ENCODE measurements at places on chromosomes 3 and 15.

GRCh38 chr15:85988741-85989140 is 90.9 kb upstream of the AGBL1 start:
- DNase-seq, result no peak

DNA sequence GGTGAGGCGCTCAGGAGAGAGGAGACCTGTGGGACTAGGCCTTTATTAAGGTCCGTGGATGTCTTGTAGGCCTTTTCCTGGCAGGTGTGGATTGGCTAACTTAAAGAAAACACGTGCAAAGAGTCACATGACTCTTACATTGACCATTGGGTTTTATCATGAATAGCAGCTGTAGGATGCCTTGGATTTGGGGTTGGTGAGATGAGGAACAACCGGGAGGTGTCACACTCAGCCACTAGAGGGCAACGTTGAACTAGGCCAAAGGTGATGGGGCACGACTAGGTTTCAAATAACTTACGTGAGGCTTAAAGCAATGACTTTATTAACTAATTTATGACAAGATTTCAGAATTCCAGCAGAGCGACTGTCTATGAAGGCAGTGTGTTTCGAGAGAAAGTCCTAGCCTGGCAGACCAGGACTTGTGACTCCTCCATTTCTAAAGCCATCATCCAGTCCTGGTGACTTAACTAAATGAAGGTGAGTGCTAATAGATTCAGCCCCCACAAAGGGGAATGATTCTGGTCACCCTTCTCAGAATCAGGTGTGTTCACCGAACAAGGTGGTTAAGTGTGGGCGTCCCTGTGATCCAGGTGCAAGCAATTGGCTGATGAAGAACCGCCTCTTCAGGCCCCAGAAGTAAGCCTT is 345.6 kb downstream of the MCTP2 start:
- DNase-seq, result peak; percentile 0

DNA sequence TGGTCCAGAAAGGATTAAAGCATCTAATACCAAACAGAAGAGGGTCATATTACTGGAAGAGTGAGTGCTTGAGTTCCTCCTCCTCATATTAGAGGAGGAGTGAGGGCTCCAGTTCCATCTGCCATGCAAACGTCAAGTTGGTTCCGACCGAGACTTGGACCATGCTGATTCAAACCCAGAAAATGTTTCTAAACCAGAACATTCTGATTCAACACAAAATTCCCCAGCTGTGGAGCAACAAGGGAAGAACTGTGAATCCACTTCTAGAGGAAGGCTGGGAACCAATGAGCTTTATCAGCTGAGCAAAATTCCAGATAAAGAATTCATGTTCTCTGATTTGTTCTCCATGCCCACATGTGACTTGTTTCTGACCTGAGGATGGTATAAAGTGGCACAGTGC is 135.6 kb upstream of the WNT5A start:
- DNase-seq, result no peak

DNA sequence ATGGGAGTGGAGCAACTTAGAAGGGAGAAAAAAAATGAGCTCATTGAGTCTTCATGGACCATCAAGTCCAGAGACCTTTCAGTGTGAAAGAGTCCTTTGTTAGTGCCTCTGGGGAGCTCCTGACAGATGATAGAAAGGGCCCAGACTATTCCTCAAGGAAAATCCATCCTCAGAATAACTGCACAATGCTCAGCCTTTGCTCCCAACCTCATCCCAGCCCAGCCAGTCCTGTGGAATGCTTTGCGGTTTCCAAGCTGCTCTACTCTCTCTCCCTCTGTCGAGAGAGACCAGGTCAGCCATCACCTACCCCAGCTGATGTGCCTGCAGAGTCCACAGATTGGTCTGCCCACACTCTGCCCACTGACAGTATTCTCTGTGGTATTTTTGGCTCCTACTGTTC is 406.2 kb downstream of the MFSD1 start:
- DNase-seq, result no peak

DNA sequence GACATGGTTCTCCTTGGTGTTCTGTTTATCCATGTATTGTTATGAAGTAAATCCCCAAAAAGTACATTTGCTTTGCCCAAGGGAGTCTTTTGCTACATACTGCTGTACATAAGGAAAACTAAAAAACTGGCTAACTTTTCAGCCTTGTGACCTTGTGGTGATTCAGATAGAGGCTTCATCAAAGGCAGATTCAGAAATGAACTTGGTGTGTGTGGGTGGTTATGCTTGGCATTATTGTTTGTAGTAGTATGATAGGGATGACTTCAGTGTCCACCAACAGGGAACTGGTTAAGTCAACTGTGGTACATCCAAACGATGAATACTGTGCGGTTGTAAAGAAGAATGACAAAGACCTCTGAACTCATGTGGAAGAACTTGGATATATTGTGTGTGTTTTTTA is 75.6 kb upstream of the CHRNB4 start:
- peak; percentile 51 for DNase-seq

DNA sequence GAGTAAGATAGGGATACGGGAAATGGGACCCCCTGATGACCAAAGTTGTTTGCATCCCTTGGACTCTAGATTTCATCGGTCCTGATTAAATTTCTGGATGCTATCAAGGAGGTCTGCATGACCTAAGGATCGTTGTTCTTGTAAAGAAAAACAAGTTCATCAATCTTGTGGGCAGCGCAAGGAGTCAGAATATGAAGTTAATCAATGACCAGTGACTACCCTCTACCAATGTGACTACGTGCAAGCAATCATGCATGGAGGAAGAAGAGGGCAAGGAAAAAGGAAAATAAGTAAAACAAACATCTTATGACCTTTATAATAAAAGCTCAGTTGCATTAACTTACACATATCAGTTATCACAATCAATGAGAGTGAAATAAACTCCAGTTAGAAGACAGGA is 139.7 kb downstream of the RTP4 start:
- DNase-seq, result no peak

DNA sequence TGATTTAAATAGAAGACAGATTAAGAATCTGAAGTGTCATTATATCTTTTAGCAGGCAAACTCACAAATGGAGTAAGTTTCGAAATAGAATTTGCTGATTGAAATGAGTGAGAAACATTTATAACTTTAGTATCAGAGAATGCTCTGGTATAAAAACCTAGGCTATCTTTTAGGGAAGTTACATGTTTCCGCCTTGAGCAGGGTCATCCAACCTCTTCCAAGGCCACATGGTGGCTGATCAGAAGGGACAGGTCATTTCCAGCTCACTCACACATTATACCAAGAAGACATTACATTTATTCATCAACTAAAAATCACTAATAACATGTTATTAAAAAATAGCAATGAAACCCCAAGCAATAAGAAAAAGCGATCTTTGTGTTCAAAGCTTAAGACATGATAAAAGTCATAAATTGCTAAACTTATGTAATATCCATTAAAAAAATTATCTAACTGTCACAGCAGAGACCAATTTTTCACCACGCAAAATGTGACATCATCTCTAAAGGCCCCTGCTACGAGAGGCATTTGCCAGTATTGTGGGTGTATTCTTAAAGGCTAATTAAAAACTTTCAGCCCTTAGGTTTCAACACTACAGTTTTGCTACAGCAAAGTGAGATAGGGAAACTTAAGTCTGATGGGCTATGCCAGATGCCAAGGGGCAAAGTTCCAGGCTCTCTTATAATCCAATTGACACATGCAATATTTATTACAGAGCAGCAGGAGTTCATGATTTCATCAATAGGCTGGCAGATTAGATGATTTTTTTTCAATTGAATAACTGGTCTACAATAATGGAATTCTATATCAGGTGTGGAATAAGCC is 240.4 kb upstream of the TBL1XR1 start:
- DNase-seq, result no peak

DNA sequence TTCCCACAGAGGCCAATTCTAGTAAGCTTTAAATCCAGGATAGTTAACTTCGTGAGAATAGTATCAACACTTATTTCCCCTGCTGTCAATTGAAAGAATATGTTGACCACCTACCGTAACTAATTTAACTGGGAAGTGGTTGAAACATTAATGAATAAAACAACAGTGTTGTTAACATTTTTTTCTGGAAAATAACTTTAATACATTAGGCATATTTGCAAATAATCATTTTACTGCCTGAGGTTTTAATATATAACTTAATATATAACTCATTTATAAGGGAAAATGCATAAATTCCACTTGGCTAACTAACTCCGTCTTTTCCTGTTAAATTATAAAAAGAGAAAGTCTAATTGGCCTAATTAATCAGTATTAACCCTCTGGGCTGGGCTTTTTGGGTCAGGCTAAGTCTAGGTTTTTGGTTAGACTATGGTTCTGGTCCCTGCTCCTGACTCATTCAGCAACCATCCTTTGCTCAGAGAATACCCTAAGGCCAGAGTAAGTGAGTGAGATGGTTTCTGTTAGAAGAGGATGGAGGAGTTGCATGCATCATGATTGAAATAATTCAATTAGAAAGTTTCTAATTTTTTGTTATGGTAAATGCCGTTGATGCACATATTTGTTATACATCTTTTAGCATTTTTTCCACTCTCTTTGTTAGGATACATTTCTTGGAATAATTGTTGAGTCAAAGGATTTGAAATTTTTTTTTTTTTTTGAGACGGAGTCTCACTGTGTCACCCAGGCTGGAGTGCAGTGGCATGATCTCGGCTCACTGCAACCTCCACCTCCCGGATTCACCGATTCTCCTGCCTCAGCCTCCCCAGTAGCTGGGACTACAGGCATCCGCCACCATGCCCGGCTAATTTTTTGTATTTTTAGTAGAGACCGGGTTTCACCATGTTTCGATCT is 10.8 kb upstream of the SKIL start:
- no peak for DNase-seq

- DNase-seq, result no peak
Measured at GRCh38 chr3:23209747-23210487, 6.8 kb downstream of the UBE2E2 start.

- DNase-seq, result no peak
Measured at GRCh38 chr15:27278761-27279160, 307.8 kb downstream of the GABRG3 start.

DNA sequence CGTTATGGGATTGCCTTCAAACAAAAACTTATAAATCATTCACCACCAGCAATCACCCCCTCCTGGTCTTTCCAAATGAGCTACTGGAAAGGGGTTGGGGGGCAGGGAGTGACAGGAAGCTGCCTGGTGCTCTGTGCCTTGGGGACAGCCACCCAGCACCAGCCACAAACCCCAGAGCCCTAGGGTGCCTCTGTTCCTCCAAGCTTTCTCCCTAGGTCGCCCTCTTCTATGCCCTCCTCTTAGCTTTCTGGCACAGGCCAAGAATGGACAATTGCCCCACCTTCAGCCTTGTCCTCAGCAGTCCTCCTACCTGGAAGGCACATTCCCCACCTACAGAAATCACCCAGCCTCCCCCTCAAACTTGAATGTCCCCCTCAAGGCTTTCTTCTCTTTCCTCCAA is 3.3 kb downstream of the OXTR start:
- no peak for DNase-seq

DNA sequence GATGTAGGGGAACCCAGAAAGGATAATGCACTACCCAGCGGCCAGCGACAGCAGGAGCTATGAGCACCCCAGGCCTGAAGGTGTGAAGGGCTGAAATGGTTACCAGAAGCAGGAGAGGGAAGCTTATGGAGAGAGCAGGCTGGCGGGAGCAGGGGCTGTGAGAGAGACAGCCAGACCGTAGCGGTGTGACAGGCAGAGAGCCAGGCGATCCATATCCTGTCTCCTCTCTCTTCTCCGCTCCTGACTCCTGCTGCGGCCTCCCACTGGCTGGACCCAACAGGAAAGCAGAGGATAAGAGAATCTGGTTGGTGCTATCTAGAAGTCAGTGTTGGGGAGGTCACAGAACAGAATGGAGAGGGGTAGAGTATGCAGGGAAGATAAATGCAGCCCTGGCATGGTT is 49.9 kb downstream of the BTD start:
- no peak for DNase-seq

- DNase-seq, result peak; percentile 85
Measured at GRCh38 chr15:77144492-77145070, 73.7 kb upstream of the TSPAN3 start.

- no peak for DNase-seq
Measured at GRCh38 chr3:8320711-8321458, 180.7 kb upstream of the LMCD1 start.

DNA sequence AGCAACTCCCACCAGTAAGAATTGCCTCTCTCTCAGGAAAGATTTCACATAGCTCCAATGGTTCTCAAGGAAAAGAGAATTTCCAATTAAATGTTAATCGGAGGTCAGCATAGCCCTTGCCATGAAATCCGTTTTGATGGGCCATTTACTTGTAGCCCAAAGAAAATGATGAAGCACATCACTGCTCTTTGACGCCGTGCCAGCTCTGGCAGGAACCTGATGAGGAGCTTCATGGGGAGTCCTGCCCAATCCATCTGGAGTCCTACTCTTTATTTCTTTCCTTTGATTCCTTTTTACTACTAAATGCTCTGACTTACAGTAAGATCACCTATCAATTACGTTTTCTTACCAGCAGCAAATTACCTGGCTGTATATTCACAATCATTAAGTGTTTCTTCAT is 84.7 kb downstream of the FGF12 start:
- DNase-seq, result no peak

- DNase-seq, result peak; percentile 31
Measured at GRCh38 chr3:115512565-115513415, 110.5 kb upstream of the GAP43 start.

DNA sequence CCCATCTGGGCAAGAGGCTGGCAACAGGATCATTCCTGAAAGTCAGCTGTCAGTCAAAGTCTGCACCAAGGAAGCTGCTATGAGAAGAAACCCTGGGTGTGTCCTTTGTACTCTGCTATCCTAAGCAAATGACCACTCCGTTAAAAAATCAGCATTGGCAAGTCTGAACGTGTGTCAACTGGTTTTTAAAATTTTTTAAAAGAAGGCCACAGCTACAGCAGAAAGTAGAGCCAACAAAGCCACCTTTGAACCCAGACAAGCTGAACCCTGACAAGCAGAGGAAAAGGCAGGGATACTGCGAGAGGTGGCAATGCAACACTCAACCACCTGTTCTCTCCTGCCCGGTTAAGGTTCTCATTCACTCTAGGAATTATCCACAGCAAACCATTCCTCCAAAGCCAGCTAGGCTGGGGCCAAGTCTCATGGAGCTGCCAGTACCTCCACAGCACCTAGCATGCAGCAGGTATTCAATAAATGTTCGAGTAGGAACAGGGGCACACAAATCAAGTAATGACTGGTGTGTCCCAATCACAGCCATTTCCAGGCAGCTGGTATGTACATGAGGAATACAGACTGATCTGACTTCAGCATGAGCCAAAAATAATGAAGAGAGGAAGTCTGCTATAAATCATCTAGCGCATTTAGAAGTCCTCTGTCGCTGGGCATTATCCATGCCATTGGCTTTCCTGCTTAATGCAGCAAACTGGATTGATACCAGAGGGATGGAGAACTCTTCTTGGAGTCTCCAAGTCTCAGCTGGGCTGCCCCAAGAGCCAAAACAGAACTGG is 76.0 kb downstream of the ADCY5 start:
- DNase-seq, result no peak
